ENCODE measurements at places on chromosomes 3 and 15.

GRCh38 chr3:7447197-7447769 lies 586.4 kb downstream of the GRM7 start:
- DNase-seq: no peak

GRCh38 chr3:41267975-41268640 lies 68.8 kb downstream of the CTNNB1 start:
- peak; percentile 88 for DNase-seq

DNA sequence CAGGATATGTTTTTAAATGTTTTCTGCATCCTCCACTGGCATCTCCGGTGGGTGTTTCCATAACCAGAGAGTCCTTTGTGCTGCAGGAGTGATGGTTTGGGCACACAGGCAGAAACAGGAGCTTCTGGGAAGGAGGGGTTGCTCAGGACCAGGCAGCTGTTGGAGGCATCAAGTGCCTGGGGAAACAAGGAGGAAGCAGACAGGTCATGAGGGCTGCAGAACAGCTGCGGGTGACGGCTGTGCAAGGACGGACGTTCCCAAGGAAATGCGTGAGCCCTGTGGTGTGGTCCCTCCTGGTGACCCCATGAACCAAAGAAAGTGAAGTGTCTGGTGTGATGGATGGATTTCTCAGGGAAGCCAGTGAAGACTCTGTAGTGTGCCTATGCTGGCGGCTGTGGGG lies 61.2 kb upstream of the TNFAIP8L3 start:
- no peak for DNase-seq

DNA sequence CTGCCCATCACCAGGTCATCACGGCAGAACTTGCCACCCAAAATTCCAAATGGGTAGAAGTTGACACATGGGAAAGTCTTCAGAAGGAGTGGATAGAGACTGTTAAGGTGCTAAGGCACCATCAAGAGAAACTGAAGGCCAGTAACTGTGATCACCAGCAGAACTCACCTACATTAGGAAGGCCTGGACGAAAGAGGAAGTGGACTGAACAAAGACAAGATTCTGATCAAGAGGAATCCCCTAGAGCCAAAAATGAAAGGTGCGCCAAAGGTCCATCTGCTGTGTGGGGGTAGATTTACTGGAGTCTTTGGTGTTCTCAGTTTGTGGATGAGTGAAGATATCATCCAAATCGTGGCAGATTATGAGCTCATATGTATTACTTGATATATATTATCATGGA lies 46.3 kb upstream of the P3H2 start:
- no peak for DNase-seq

- DNase-seq: no peak
Measured at GRCh38 chr3:43015991-43016865, 37.1 kb downstream of the GASK1A start.

GRCh38 chr3:102026656-102027055 lies 177.3 kb downstream of the NFKBIZ start:
- no peak for DNase-seq

GRCh38 chr3:131713416-131714123 lies 210.8 kb upstream of the MRPL3 start:
- DNase-seq: no peak

GRCh38 chr15:85706779-85707518 lies 87.8 kb downstream of the KLHL25 start:
- DNase-seq: no peak

GRCh38 chr3:13477943-13478342 lies 2.2 kb upstream of the HDAC11 start:
- no peak for DNase-seq

DNA sequence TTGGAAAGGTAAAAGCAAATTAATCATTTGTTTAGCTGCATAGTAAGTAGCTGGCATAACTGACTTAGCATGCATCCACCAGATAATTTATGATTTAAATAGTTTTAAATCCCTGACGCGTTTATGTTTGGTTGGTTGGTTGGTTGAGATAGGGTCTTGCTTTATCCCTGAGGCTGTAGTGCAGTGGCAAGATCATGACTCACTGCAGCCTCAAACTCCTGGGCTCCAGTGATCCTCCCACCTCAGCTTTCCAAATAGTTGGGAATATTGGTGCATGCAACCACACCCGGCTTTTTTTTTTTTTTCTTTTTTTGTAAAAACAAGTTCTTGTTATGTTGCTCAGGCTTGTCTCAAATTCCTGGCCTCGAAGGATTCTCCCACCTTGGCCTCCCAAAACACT lies 263.4 kb downstream of the MCTP2 start:
- DNase-seq: peak; percentile 18

- no peak for DNase-seq
Measured at GRCh38 chr3:56962206-56962605, 98.3 kb upstream of the SPATA12 start.

- DNase-seq: no peak
Measured at GRCh38 chr3:101900736-101901135, 51.4 kb downstream of the NFKBIZ start.

DNA sequence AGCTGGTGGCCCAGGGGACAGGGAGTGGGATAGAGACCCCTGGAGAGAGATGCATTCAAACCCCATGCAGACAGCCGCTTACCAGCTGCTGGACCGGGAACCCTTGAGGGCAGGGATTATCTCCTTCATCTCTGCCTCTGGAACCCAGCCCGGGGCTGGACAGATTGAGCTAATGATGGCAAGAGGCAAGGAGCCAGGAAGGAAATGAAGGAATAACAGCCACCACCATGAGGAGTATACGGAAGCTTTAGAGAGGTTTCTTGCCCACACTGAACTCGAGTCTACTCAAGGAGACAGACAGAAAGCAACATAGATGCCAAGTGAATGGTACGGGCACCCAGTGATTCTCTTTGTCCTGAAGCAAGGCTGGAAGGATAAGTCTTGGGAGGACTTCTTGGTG lies 23.2 kb downstream of the HAPLN3 start:
- DNase-seq: no peak

DNA sequence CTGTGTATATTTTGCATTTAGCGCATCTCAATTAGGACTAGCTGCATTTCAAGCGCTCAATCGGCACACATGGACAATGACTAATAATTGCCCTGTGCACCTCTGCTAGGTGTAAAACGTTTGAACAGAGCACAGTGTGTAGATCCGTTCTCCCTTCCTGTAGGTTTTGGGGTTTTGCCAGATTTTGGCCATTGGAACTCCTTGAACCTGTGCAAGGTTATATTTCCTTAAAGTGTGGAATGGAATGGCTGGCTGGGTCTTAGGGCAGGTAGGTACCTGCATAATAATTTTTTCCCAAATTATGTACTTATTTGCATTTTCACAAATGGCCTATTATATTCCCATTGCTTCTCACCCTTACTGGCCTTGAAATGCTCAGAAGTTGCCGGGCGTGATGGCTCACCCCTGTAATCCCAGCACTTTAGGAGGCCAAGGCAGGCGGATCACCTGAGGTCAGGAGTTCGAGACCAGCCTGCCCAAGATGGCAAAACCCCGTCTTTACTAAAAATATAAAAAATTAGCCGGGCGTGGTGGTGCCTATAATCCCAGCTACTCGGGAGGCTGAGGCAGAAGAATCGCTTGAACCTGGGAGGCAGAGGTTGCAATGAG lies 777 bp downstream of the RNU5B-1 start:
- DNase-seq: no peak

- DNase-seq: peak; percentile 62
Measured at GRCh38 chr15:70852501-70853317, 1.2 kb downstream of the LARP6 start.

GRCh38 chr3:115272036-115272824 lies 125.1 kb upstream of the ZBTB20 start:
- peak; percentile 9 for DNase-seq

GRCh38 chr15:90213818-90214204 lies 12.7 kb downstream of the SEMA4B start:
- DNase-seq: no peak

- DNase-seq: peak; percentile 7
Measured at GRCh38 chr3:149879872-149880271, 66.9 kb downstream of the RNF13 start.

DNA sequence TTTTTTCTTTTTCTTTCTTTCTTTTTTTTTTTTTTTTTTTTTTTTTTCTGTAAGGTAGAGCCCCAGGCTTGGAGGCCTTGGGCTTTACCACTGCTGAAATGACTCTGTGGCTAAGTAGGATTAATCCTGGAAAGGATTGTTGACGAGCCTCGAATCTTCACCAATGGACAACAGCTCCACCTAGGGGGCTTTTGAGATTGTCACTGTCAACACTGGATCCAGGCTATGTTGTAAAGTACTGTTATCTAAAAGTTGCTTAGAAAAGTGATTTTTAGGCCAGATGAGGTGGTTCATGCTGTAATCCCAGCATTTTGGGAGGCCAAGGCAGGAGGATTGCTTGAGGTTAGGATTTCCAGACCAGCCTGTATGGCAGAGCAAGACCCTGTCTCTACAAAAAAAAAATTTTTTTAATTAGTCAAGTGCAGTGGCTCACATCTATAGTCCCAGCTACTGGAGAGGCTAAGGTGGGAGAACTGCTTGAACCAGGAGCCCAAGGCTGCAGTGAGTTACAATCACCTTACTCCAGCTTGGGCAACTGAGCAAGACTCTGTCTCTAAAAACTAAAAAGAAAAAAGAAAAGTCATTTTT lies 41.6 kb downstream of the KLHL18 start:
- DNase-seq: peak; percentile 55

- peak; percentile 53 for DNase-seq
Measured at GRCh38 chr3:58874248-58874741, 175.5 kb downstream of the CFAP20DC start.

- DNase-seq: no peak
Measured at GRCh38 chr3:158165141-158165655, 55.3 kb downstream of the RSRC1 start.

DNA sequence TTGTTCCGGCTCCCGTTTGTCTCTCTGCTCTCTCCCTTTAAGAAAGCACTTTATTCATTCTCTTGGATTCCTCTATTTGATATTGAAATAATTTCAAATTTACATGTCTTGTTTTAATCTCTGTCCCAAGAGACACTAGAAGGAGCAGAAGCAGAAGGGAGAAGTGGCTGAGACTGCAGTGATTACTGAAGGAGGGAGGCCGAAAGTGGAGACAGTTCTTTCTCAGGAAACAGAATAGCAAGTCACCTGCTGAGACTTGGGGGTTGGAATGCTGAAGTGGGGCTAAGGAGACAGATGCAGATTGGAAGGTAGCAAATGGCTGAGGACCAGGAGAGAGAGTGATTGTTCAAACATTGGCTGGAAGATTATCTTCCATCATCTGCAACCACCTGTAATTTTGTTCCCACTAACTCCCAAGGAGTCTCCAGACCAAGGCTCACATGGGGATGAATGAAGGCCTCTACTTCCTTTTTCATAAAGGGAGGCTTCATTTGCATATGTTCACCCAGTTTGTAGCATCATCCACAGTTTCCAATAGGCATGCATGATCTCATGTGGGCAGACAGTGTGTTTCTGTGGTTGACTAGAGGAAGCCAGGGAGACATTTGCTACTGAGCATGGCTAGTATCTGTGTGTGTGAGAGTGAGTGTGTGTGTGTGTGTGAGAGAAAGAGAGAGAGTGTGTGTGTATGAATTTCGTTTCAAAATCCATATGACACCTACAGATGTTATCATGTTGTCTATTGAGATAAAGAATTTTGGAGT lies 24.0 kb downstream of the LTF start:
- DNase-seq: no peak

GRCh38 chr3:60707452-60708020 lies 543.7 kb downstream of the FHIT start:
- no peak for DNase-seq

DNA sequence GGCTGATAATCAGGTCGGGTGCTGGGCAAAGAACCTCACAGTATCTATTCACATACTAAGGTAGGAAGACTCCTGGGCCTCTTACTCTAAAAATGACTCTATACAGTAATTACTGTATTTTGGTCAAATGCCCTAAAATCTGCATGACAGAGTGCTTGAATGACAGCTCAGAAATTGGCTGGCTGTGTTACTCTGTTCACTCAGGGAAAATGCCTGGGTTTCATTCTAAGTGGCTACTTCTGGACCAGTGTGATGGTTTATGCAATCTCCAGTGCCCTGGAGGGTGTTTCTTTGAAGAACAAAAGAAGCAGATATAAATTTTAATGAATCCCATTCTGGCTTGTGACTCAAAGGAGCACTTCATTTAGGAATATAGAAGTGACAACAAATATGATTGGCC lies 2.2 kb downstream of the GABRR3 start:
- DNase-seq: no peak

DNA sequence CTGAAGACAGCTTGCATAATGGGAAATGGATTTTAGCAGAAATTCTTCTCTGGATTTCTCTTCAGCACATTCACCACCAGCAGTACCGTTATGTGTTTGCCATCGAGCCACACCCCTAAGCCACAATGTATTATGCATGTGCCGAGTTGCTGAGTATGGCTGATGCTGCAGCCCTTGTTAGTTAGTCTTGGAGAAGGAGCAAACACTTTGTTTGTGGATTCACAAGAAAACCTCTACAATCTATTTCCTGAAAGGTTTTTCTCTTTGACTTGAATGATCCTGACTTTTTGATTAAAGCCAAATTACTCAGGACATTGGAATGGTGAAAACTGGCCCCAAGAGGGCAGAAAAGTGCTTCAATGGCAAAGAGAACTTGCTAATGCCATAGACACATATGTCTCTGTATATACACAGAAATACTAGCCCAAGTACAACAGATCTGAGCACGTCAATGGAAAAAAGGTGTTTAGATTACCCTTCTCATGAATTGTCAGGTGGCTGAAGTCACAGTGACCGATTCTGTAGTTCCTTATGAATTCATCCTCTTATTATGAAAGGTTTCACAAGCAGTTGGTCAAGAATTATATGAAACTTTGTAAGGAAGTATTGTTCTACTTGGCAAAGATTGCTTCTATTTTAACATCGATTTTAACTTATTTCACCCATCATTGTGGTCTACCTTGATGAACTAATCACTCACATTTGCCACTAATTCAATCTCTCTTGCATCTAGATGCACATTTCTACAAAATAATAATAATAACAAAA lies 103.0 kb downstream of the P3H2 start:
- peak; percentile 36 for DNase-seq

DNA sequence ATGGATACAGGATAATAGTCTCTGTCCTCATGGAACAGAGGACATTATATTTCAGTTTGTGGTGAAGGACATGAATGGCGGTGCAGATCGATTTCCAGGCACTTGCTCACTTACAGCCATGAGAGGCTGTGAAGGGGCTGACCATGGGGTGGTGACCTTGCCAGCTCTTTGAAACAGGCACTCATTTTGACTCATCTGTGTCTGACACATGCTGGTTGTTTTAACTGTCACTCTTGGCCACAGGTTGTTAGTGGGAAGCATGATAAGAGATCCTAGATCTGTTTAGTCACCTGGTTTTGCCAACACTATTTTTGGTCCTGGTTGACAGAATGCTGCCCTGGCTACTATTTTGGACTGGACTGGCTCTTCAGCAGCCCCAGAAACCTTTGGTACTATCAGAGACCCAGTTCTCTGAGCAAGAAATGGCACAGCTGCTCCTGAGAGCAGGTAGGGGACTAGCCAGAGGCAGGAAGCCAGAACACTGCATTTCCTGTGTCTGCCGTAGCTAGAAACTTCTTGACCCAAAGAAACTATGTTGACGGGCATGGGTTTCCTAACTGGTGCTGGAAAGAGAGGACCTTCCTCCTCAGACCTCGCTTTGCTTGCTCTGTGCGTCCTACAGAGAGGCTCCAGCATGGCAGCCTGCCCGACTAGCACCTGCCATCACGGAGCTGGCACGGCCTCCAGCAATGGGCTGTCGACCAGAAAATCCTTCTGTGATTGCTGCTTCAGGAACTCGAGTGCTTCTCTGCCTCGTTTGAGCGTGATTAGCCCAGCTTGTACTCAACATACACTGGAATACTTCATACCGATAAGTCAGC lies 6.3 kb downstream of the PXYLP1 start:
- no peak for DNase-seq

GRCh38 chr3:52153389-52154096 lies 680 bp downstream of the POC1A start:
- peak; percentile 44 for DNase-seq

Data from RWPE1 (cell line).